Endodermal cell (in vitro differentiated cells): ENCODE measurements at places on chromosomes 2 and 18.

DNA sequence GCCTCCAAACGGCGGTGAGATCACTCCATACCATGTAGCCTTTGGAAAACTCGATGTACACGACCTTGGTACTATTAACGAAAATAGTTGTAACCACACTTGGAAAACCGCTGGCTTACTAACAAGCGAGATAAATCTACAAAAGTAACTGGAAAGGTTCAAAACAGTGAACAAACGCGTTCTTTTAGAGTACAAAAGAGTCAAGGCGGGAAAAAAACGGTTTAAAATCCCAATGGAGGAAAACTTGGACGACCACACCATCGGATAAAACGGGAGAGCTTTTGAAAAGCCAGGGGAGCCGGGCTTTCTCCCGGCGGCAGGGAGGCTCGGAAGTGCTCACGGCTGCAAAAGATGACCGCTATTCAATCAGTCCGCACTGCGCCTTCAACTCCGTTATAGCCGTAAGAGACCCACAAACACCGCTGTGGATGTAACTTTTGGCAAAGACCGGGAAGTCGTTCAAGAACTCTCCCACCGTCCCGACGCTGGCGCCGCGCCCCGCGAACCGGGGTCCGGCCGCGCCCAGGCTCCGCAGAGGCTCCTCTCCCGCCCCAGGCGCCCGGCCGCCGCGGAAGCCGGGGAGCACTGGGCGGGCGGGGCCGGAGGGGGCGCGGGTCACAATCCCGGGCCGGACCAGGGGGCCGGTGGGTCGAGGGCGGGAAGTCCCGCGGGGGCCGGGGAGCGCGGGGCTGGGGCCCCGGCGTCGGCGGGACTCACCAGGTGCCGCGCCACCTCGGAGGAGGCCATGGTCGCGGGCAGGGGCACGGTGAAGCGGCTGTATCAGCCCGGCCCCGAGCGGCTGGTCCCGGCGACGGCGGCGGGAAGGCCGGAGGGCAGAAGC lies 465 bp downstream of the SEPTIN10 start:
- H3K27ac ChIP-seq, result peak overlapping the region; percentile 96
- DNase-seq, result peak; percentile 66
- H3K4me3 ChIP-seq, result peak overlapping the region; percentile 96
- no peaks in the 10 kb centered on the region for H3K36me3 ChIP-seq
- H3K4me1 ChIP-seq, result peaks cover 4% of the 10 kb centered on the region

GRCh38 chr2:97657986-97658690 lies 5.7 kb downstream of the ACTR1B start:
- H3K27me3 ChIP-seq, result no peaks in the 10 kb centered on the region
- H3K4me1 ChIP-seq, result peaks cover 7% of the 10 kb centered on the region
- no peak overlapping the region for H3K4me3 ChIP-seq
- peaks cover 39% of the 10 kb centered on the region for H3K36me3 ChIP-seq

GRCh38 chr2:147416099-147416498 lies 428.7 kb upstream of the ACVR2A start:
- H3K4me3 ChIP-seq, result no peak overlapping the region
- no peaks in the 10 kb centered on the region for H3K4me1 ChIP-seq
- no peak overlapping the region for H3K27ac ChIP-seq
- no peak for DNase-seq
- H3K36me3 ChIP-seq, result no peaks in the 10 kb centered on the region
- H3K27me3 ChIP-seq, result no peaks in the 10 kb centered on the region

DNA sequence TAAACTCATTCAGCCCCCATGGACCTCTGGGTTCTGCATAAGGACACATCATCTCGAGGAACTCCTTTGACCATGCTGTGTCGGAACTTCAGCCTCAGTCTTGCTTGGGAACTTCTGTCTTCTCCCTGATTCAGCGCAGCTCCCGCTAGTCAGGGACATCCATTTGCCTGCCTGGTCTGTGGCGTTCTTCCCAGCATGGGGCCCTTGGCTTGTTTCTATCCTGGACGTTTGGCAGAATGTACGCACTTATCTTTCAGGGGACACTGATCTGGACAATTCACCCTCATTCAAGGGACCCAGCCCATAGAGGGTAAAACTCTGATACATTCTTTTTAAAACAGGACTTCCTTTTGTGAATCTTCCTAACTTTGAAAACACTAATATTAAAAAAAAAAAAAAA lies 75.8 kb upstream of the WIPF1 start:
- no peak for DNase-seq
- H3K27ac ChIP-seq, result no peak overlapping the region
- H3K36me3 ChIP-seq, result peaks cover 15% of the 10 kb centered on the region
- H3K4me3 ChIP-seq, result no peak overlapping the region

- peaks cover 7% of the 10 kb centered on the region for H3K27me3 ChIP-seq
- H3K4me3 ChIP-seq, result no peak overlapping the region
- no peak overlapping the region for H3K27ac ChIP-seq
- H3K4me1 ChIP-seq, result no peaks in the 10 kb centered on the region
- no peak for DNase-seq
These were observed 435.4 kb downstream of the BCL11A start for GRCh38 chr2:60118061-60118460.

DNA sequence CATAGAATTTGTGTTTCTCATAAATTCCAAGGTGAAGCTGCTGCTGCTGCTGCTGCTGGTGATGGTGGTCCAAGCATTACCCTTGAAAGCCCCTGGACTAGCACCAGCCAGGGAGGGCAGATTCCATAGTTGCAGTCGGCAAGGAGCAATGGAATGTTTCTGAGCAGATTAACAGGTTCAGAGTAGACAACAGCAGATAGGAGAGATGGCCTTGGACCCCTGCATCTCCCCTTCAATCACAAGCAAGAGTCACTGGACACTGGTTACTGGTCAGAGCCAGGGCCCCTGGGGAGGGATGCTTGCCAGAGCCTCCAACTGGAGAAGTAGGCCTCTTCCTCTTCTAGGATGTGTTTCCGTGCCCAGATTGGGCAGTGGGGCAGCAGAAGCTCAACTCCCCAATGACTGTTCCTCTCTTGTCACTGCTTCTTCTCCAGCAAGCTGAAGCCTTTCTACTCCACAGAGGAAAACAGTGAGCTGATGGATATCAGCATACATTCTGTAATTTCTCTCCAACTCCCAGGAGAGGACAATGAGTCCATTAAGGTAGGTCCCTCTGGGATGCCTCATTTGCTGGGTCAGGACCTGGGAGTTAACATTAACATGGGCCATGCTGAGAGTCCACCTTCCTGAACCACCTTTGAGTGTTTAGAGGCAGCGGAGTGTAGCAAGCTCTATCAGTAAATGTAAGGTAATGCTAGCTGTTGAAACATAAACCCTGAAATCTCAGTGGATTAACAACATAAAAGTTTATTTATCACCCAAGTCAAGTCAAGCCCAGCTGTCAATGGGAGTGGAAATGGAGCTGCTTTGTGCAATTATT lies 35.3 kb downstream of the MROH2A start:
- no peaks in the 10 kb centered on the region for H3K27me3 ChIP-seq
- DNase-seq, result peak; percentile 13
- H3K4me1 ChIP-seq, result no peaks in the 10 kb centered on the region
- H3K4me3 ChIP-seq, result no peak overlapping the region
- H3K27ac ChIP-seq, result no peak overlapping the region
- no peaks in the 10 kb centered on the region for H3K36me3 ChIP-seq

GRCh38 chr2:176251928-176252327 lies 17.3 kb upstream of the MTX2 start:
- no peaks in the 10 kb centered on the region for H3K36me3 ChIP-seq
- H3K4me1 ChIP-seq, result no peaks in the 10 kb centered on the region
- no peak overlapping the region for H3K4me3 ChIP-seq
- no peak for DNase-seq

DNA sequence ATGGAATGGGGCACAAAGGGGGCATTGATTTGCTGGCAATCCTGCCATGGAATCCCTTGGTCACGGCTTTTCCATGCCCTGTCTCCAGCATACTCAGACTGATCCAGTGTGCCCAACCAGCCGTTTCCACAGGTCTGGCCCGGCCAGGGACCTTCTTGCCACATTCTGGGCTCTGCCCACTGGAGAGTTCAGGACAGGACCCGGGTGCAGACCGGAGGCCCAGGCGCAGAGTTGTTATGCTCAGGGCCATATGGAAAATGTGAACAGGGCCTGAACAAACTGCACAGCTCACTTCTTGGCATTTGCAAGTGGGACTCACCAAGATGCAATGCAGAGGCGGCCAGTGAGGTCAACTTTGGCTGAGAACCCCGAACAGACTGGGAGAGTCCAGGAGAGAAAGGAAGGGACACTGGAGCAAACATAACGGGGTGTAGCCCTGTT lies 15.6 kb upstream of the ASAP2 start:
- H3K36me3 ChIP-seq, result no peaks in the 10 kb centered on the region
- H3K27ac ChIP-seq, result peak overlapping the region; percentile 63
- H3K4me1 ChIP-seq, result no peaks in the 10 kb centered on the region
- DNase-seq, result peak; percentile 72

- H3K36me3 ChIP-seq, result no peaks in the 10 kb centered on the region
- DNase-seq, result peak; percentile 75
- peaks cover 8% of the 10 kb centered on the region for H3K4me1 ChIP-seq
- H3K4me3 ChIP-seq, result no peak overlapping the region
These were observed 9.7 kb upstream of the EN1 start for GRCh38 chr2:118856978-118857676.

GRCh38 chr2:124437811-124438210 lies 412.7 kb downstream of the CNTNAP5 start:
- DNase-seq, result peak; percentile 81
- H3K36me3 ChIP-seq, result no peaks in the 10 kb centered on the region
- H3K27me3 ChIP-seq, result no peaks in the 10 kb centered on the region
- no peaks in the 10 kb centered on the region for H3K4me1 ChIP-seq
- no peak overlapping the region for H3K27ac ChIP-seq
- no peak overlapping the region for H3K4me3 ChIP-seq

DNA sequence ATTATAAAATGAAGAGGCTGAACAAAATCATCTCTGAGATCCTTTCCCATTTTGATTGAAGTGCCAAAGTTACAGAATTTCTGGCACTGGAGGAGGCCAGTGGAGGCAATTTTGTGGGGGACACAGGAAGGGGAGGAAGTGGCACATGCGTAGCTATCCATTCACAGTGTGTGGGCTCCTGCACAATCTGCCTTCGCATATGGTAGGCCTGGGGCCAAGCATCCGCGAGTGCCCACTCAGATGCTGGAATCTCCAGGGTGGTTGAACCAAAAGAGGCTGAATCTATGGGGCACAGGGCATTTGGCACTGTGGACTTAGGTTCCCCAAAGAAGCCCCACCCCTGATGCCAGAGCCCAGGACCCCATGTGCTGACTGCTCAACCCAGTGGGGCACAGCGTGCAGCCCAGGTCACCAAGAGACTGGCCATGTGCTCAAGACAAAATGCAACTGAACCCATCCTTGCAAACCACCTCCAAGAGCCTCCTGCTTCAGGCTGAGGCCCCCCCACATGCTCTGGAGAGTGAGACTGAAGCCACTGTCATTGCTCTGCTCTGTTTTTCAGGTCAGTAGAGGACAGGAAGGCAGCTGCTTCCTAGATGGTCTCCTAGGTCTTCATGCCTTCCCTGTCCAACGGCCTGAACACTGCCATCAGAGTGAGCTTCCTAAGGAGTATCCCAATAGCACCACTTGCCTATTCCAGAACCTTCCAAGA lies 28.5 kb downstream of the ST8SIA5 start:
- H3K27ac ChIP-seq, result no peak overlapping the region
- H3K4me3 ChIP-seq, result no peak overlapping the region
- no peaks in the 10 kb centered on the region for H3K27me3 ChIP-seq
- no peaks in the 10 kb centered on the region for H3K4me1 ChIP-seq

DNA sequence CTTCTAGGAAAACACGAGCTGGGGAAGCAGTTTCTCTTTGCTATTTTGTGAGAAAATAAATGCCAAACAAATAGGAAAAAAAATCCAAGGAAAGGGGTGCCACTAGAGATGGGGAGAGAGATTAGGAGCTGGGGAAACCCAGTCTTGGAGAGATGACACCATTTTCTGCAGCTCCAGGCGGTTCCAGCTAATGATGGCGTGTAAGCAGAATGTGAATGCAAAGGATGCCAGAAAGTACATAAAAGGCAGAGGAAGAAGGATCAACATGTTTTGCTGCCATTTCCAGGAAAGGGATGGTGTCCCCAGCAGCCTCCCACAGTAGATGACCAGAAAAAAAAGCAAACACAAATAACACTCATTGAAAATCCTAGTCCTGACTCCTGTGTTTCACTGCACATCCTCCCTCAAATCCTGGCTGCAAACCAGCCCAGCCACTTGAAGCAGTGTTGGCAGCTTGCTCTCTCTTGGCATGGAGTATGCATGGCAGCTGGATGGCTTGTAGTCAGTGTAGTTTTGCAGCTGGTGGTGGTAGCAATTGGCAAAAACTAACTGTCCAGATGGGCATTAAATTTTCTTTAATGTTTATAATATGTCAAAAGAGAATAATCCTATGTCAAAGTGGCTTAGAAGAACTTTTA lies 93.6 kb downstream of the FTCDNL1 start:
- no peaks in the 10 kb centered on the region for H3K27me3 ChIP-seq
- no peak overlapping the region for H3K4me3 ChIP-seq
- no peak overlapping the region for H3K27ac ChIP-seq
- no peak for DNase-seq
- H3K4me1 ChIP-seq, result no peaks in the 10 kb centered on the region
- no peaks in the 10 kb centered on the region for H3K36me3 ChIP-seq

GRCh38 chr18:12657684-12658425 lies at the start of gene SPIRE1:
Gene SPIRE1, minus strand, starts transcription at chr18:12658107. Its CDS starts 241 bp downstream, at chr18:12657866.
- H3K4me1 ChIP-seq, result no peaks in the 10 kb centered on the region
- DNase-seq, result peak; percentile 83
- H3K4me3 ChIP-seq, result peak within 1 kb of the TSS; percentile 93
- no peaks in the 10 kb centered on the region for H3K36me3 ChIP-seq

DNA sequence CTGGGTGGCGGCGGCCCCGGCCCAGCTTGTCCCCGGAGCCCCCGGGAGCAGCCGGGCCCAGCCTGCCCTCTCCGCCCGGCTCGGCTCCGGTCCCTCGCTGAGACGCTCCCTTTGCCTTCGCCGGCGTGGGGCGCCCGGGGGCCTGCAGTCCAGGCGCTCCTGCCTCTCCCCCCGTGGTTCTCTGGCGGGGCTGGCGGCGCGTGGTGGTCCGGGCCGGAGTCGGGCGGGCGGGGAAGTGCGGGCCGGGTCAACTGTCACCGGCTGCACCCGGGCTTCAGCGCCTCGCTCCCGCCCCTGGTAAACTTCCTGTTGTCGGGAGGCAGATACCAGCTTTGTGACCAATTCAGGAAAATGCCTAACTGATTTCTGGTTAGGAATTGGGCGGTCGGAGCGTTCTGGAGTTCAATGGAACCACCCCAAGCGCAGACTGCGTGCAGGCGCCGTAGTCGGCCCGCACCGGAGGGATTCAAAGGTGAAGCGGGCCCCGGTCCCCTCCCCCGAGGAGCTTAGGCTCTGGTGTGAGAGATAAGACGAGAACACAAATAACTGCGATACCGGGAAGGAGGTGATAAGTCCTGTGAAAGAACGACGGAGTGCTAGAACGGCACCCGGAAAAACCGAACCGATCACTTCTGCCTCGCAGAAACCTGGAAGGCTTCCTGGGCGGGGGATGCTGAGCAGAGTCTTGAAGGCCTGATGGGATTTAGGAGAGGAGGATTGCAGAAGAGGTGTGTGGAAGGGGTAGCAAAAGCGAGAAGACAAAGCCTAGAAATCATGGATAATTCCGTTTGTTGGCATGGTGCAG lies 891 bp downstream of the CAB39 start:
- peak; percentile 80 for DNase-seq
- peaks cover 9% of the 10 kb centered on the region for H3K36me3 ChIP-seq
- no peaks in the 10 kb centered on the region for H3K27me3 ChIP-seq
- H3K27ac ChIP-seq, result peak overlapping the region; percentile 6
- peaks cover 11% of the 10 kb centered on the region for H3K4me1 ChIP-seq

GRCh38 chr18:12836551-12836950 lies 47.5 kb downstream of the PTPN2 start:
- H3K36me3 ChIP-seq, result peaks cover 28% of the 10 kb centered on the region
- H3K4me1 ChIP-seq, result no peaks in the 10 kb centered on the region
- no peaks in the 10 kb centered on the region for H3K27me3 ChIP-seq
- no peak overlapping the region for H3K4me3 ChIP-seq
- no peak for DNase-seq
